A549 treated with dexamethasone at 1 μM for 4 hours (cell line): ENCODE measurements at places on chromosomes 7 and 10. TPM values are rescaled to one million over a fixed set of nuclear protein-coding genes. Genes with fewer than 3 reads are reported as not detected.

DENND2A gene
- 0.59 to 1.1 TPM (median 0.78 TPM) in 5 replicates for total RNA-seq

UCMA gene
- not detected in 5 replicates for total RNA-seq

RBM33 gene
- 17.1 to 35.0 TPM (median 30.0 TPM) in 5 replicates for total RNA-seq

ABCB1 gene
- 0.08 to 0.46 TPM (median 0.12 TPM) in 4 of 5 replicates, not detected in the other for total RNA-seq

PNLIP gene
- 0.16 to 0.27 TPM (median 0.21 TPM) in 5 replicates for total RNA-seq

TFR2 gene
- 1.9 to 2.7 TPM (median 2.4 TPM) in 5 replicates for total RNA-seq

SPDYE2 gene
- not detected in 5 replicates for total RNA-seq

PDAP1 gene
- 183 to 220 TPM (median 192 TPM) in 5 replicates for total RNA-seq

CRHR2 gene
- total RNA-seq: 0.05 to 0.07 TPM (median 0.05 TPM) in 4 of 5 replicates, not detected in the other

HK1 gene
- 36.7 to 47.7 TPM (median 46.5 TPM) in 5 replicates for total RNA-seq

ZWINT gene
- total RNA-seq: 79.0 to 98.8 TPM (median 83.4 TPM) in 5 replicates

MCM10 gene
- total RNA-seq: 21.9 to 27.4 TPM (median 23.9 TPM) in 5 replicates

CTAGE4 gene
- total RNA-seq: 0.05 TPM in 2 of 5 replicates, not detected in the others

DIP2C gene
- 9.1 to 16.6 TPM (median 13.8 TPM) in 5 replicates for total RNA-seq

NYAP1 gene
- 3.9 to 7.8 TPM (median 6.4 TPM) in 5 replicates for total RNA-seq
